ENCODE measurements at places on chromosomes 7 and 10.

DNA sequence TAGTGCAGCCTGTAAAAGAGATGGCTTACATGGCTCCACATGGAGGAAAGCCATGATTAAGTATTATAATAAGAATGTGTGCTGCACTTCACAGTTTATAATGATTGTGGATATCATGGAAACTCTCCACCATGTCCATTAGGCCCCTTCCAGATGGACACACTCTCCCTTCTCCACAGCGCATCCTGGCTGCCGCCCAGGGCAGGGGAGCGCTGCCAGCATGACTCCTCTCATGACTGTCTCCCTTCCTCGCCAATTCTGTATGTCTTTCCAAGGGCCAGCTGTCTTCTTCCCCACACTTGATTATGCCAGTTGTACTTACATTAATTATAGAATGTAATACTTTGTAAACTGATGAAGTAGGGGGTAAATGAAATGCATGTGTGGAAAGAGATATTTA lies 259.3 kb upstream of the TMEM72 start:
- DNase-seq, result no peak

DNA sequence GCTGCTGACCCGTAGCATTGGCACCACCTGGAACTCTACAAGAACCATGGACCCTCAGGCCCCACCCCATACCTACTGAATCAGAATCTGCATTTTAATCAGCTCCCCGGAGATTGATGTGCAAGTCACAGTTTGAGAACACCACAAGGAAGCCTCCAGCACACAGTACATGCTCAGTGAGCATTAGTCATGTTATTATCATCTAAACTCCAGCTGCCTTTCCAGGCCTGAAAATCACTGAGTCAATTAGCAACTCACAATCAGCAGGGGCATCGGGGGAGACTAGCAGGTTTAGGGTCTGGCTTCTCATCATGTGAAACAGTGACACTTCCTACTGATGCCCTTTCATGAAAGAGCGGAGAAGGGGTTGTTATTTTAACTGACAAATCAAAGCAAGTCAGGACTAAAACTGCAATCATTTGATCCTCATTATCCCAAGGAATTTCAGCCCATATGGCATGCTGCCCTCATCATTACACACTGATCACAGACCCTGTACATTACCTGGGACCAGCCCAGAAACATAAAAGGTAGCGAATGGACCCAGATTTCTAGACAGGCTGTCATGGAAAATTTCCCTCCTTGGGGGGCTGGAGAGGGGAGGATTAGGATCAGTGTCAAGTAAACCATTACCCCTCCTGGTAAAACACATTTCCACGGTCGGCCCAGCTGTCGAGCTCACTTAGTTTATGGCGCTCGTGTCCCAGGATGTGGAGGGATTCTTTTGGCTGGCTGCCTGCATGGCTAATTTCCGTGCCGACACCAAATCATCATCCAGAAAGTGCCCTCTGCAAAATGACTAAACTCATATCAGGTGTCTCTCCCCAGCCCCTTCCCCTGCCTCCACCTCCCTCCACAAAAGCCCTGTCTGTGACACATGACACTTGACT lies 122.8 kb downstream of the PRLHR start:
- no peak for DNase-seq

GRCh38 chr10:118682533-118682932 lies 72.2 kb downstream of the CACUL1 start:
- DNase-seq, result no peak

DNA sequence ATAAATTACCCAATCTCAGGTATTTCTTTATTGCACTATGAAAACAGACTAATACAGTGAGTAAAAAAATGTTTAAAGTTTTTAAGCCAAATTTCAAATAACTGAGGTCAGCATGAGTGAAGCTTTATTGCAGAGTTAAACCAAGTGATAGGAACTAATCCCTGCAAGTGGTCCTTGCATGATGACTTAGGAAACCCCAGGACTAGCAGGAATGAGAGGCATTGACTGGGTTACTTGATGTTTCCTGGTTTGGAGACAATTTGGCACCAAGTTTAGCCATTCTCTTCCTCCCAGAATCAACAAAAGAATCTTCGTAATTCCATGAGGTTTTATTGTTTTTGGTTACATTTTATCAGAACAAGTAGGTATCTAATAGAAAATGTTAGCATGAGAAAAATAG lies 194.2 kb downstream of the BICC1 start:
- no peak for DNase-seq

DNA sequence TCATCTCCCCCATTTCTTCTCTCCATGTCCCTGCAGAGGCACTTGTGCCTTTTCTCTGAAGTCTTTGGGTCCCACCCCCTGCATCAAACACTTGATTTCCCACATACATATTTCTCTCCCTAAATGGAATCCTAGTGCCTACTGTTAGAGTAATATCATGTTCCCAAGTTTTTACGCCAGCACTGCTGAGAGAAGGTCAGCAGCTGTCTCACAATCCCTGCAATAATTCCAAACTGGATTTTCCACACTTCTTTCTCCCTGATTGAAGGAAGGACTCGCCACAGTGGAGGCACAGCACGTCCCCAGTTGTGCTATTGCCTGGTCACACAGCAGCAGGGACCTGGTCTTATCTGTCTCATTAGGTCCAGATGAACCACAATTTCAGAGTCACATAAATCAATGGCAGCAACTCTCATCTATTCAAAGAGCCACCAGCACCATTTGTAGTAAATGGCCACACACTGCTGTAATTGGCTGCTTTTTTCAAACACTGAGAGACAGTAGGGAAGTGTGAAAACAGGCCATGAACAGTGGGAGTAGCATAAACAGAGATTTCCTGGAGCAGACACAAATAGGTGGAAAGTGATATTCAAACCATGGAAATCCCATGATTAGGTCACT lies 605.5 kb downstream of the XPNPEP1 start:
- no peak for DNase-seq

DNA sequence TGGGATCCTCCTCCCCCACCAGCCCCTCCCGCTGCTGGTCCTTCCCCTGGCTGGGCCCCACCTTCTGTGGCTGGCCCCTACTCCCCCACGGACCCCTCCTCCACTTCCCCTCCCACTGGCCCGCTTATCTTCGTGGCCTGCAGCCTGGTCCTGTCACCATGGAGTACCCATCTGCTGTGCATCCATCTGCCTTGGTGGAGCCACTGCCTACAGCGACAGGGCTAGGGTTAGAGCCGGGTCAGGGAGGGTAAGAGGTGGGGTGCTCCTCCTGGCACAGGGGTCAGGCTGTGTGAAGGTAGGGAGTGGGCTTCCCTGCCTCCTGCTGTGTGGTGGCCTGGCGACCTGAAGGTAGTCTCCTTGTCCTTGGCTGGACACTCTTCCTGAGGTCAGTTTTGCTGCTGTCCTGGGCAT lies 5.2 kb downstream of the ADCY1 start:
- DNase-seq, result no peak

DNA sequence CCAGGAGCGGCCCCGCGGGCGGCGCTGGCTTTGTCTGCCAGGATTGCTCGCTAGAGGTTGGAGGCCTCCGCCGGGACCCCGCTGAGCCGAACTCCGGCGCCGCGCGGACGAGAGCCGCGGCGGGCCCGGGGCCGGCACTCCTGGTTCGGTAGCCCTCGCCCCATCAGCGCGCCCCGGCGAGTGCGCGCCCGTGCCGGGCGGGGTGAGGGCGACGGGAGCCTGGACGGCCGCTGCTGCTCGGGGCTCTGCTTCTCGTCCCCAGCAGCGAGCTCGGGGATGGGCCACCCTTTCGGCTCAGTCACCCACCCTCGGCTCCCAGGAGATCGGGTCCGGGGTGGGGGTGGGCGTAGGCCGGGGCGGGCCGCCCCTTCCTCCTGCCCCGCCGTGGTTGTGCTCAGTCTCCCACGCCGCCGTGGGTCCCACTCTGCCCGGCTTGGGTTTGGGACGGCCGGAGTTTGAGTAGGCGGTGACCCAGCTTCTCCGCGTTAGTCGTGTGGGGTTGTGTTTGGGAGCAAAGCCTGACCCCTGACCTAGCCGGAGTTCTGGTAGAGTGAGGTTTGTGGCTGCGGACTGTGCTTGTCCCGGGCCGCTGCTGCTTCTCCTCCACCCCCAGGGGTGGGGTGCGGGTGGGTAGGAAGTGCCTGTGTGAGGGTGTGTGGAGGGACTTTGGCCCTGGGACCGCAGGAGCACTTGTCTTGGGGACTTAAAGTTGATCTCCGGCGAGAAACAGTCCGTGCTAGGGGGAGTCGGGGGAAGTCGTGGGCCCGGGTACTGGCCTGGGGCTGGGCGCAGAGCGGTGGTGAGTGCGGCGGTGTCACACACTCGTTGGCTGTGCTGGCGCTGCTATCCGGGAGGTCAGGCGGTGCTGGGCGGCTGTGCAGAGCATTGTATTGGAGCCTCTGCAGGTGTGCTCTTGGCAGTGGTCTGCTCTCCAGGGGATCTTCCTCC lies 677 bp downstream of the TSPAN14 start:
- DNase-seq, result peak; percentile 61

DNA sequence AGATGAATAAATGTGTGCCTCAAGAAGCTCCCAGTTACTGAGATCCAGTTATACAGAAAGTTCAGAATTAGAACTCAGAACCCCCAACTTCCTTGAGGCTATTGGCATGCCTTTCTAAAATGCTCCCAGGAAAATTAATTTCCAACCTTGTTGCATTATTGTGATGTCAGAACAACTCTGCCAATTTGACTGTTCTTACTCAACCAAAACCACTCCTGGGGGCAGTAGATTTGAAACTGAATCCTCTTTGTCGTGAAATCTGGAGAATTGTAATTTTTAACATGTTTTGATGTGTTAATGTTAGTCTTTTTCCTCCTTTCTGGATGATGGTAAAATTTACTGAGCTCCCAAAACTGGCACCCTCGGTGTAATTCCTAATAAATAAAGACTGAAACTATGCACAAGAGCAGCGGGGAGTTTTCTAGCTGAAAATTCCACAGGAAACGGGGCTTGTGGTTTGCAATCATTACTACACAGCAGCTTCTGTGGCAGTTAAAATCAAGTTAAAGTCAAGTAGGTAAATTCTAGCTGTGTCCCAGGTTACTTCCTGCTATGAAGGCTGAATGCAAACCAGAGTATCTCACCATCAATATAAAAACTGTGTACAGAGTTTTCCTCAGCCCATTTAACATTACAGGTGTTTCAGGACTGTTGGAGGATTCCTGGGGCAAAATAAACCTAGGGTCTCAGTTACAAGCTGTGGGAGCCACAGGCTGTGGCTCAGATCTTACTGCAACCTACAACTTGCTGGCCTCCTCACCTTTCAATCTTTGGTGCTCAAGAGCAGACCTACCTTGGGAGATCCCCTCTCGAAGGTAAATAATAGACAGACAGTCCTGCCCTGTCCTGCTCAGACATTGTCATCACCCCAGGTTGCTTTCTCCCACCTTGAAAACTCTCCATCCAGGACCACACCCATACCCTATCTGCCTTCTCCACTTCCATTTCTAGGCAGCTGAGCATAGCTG lies 156.3 kb upstream of the KMT2E start:
- DNase-seq, result no peak

DNA sequence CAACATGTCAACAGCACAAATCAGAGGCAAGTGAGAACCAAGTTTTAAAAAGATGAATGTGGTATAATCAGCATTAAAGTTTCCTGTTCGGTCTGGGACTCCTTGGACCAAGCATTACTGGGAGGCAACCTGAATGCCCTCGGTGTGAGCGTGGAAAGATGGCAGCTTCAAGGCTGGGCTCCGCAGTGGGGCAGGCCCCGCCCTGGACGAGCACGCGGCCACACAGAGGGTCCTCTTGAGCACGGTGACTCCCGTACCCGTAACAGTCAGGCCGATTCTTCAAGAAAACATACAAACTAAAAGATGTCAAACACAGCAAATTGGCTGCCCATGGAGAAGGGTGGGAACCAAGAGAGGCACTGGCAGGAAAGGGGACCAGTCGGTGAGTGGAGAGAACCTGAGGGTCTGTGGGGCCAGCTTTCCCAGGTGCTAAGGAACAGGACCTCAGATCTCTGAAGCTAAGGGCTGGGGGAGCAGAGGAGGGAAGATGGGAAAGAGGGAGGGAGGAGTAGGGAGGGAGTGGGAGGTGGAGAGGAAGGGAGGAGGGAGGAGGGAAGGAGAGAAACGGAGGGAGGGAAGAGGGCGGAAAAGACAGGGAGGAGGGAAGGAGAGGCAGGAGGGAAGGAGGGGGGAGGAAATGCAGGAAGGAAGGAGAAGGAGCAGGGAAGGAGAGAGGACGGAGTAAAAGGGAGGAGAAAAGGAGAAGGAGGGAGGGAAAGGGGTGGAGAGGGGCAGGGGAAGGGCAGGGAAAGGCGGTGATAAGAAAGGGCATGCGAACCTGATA lies 71.2 kb upstream of the FAM20C start:
- DNase-seq, result no peak

DNA sequence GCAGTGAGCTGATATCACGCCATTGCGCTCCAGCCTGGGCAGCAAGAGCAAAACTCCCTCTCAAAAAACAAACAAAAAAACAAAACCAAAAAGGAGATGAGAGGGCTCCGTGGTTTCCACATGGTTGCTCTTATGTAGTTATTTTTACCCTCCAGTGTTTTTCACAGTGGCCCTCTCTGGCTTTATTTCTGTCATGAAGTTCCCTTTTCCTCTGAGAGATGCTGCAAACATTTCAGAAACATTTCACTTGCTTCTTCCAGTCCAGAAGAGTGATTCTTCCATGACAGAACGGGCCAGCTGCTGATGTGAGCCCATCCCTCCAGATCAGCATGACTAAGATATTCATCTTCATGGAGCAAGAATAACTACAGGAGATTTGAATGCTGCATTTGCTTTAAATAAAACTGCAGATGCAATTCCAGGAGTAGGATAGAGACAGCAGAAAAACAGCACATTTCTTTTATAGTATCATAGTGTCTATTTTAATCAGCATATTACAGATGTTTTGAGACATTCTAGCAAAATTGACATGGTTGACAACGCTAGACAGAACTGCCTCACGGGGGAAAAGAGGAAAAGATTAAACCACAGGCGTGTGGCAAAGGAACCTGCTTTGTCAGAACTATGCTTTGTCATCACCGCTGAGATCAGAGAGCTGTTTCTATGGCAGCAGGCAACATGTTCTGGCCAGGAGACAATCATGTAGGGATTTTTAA lies 40.3 kb downstream of the NRCAM start:
- no peak for DNase-seq

GRCh38 chr10:29127037-29127700 lies 161.7 kb upstream of the LYZL1 start:
- DNase-seq, result no peak

DNA sequence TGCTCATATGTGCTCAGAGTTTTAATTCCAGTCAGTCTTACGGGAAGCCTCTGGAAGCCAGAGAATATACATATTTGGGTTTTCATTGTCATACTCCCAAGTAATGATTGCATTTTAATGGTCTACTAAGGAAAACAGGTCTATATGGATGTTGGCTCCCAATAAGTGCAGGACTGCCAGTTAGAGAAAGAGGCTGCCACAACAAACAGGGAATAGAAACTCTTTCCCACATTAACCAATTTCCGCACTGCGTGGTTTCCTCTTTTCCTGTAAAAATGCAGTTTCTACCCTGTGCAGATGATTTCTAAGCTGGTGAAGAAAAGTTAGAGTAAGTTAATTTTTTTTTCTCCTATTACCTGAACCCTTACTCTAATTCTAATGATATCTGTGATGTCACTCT lies 78.2 kb downstream of the CCSER2 start:
- DNase-seq, result no peak

GRCh38 chr7:80641548-80641947 lies 3.1 kb downstream of the CD36 start:
- DNase-seq, result no peak

- no peak for DNase-seq
Observed at GRCh38 chr10:112265745-112266144, 17.5 kb upstream of the TECTB start.

Measured in heart left ventricle (tissue), 16 donors.